ENCODE measurements at places on chromosomes 1 and 21.

- no peak for DNase-seq
Measured at GRCh38 chr21:38798481-38798882, 7.2 kb upstream of the ETS2 start.

DNA sequence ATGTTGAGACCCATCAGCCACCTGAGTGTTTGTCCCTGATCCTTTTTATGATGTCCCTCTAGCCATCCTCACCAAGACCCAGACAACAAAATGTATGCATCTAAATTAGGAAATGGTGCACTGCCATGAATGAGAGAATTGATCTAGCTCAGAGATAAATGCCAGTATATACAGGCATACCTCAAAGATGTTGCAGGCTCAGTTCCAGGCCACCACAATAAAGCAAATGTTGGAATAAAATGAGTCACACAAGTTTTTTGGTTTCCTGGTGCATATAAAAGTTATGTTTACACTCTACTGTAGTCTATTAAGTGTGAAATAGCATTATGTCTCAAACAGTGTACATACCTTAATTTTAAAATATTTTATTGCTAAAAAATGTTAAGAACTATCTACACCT, 63.9 kb downstream of the CHIA start:
- DNase-seq = no peak

GRCh38 chr1:175768610-175769009, 25.2 kb upstream of the TNR start:
- no peak for DNase-seq

- DNase-seq = no peak
Measured at GRCh38 chr1:15717418-15718125, 18.5 kb upstream of the SLC25A34 start.

DNA sequence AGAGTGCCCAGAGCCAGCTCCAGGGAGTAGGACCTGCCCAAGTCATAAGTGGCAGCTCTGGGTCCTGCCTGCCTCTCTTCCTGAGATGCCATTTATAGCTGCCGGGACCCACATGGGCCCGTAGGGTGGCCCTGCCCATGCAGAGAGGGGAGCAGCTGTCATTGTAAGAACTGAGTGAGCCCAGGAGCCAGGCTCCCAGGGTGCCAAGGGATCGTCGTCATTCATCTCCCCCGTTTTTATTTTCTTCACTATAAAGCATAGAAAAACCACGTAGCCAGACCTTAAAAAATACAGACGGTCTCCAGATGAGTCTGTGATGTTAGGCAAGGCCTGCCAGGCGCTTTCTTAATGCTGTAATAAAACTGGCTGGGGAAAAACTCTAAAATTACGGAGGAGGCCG, 90.7 kb downstream of the IGSF21 start:
- DNase-seq = no peak

DNA sequence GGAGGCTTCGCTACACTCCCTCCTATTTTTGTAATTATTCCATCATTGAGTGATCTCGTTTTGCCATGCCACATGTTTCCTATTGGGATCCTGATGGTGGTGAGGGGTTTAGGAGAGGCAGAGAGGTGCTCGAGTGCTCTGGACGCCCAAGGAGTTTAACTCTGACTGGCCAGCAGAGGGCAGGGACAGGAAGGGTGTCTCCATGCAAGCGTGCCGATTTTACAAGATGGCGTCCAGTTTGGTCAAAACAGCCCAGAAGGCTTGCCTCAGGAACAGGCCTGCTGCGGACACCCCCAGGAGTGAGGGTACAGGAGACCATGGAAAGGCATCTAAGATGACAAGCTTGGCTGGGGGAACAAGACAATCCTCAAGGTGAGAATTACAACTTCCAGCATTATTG, 33.8 kb upstream of the KCNE2 start:
- DNase-seq = no peak

- no peak for DNase-seq
Measured at GRCh38 chr1:167880580-167881021, 33.3 kb downstream of the ADCY10 start.

- DNase-seq = no peak
Measured at GRCh38 chr21:33155005-33155404, 74.7 kb upstream of the IFNAR2 start.
